ENCODE measurements at places on chromosomes 5 and 9.

DNA sequence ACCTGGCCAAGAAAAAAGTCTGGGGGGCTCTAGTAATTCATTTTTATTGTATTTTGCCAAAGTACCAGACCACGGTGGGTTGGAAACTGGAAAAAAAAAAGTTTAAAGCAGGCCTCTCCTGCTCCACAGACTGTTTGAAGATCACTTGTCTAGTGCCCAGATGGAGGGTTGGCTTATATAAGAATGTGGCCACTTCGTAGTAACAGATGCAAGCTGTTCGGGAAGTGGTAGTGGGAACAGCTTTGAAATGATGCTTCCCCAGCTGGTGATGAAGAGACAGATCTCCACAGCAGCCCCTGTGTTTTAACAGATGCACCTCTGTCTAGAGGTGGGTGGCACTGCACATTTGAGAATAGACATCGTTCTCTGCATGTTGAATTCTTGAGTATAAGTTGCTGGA lies 54.3 kb upstream of the DMRT3 start:
- DNase-seq, result no peak

- no peak for DNase-seq
Observed at GRCh38 chr5:74556006-74556405, 84.5 kb downstream of the ENC1 start.

DNA sequence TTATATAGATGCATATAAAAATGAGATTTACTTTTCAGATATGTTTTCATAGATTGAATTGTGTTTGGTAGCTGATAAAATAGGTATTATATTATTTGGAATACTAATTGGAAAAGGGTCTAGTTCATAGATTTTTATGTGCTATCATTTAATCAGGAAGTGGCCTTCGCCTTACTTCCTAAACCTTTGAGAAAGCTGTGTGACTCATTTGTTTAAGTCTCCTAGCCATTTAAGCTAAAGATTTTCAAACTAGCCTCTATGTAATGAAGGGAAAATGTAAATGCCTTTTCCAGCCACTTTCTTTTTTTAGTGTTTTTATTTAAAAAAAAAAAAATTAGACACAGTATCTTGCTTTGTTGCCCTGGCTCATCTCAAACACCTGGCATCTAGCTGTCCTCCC lies 97.5 kb downstream of the DMXL1 start:
- peak; percentile 3 for DNase-seq

DNA sequence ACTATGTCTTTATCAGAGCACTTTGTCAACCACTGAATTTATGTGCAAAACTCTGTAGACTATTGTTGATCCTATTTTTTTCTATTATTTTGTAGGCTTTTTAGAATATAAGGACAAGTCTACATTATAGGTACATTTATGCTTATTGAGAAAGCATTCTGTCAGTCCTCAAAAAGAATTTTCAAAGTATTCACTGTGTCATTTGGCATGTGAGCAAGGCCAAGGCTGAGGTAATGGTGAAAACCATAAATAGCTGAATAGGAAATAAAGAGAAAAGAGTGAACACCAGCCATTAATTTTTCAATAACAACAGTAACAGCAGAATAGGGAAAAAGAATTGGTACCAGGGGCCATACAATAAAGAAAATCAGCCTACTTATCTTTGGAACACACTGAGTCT lies 21.0 kb downstream of the SKIC3 start:
- DNase-seq, result no peak

DNA sequence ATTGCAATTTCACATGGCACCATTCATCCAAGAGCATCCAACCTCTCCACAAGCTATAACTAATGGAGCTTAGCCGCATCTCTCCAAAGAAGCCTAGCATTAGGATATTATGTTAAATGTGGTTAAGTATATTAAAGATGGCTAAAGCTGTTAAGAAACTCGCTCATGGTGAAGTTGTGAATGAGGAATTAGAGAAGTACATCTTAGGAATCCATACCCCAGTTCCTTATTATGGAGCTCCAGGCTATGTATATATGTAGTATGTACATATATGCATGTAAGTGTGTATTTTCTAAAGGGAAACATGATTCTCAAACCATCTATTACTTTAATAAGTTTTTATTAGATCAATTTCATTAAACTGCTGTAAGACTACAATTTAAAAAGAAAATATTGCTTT lies 26.4 kb downstream of the LURAP1L start:
- no peak for DNase-seq

GRCh38 chr5:12901696-12902095 lies 997.5 kb upstream of the CTNND2 start:
- no peak for DNase-seq

DNA sequence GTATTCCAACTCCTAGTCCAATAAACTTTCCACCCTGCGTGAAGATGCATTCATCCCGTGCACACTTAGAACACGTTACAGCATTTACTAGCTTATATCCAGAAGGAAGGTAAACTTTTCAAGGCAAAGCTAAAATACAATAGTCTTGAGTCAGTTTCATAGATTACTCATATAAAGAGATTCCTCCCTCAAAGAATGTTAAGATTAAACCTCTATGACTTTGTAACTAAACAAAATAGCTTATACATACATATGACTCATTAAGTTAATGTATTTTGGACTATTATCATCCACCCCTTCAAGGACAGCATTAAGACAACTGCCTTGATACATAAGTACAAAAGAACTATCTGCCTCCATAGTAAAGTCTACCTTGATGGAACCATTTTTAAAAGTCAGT lies 36.1 kb downstream of the TLE1 start:
- DNase-seq, result peak; percentile 70

DNA sequence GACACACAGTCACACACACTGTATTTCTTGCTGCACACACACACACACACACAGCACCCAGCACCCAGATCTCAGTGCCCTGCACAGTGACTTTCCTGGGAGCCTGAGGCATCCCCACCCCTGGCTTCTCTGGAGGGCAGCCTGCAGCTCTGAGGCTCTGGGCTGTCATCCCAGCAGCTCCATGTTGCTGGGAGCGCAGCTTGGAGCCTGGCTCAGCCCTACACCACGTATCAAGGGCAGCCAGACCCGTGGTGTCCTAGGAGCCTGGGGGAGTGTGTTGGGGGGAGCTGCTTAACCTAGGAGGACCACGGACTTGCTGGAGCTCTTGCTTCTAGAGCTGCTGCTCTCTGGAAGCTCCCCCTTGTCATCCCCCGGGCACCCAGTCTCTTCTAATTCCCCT lies 5.2 kb downstream of the IER5L start:
- peak; percentile 10 for DNase-seq

DNA sequence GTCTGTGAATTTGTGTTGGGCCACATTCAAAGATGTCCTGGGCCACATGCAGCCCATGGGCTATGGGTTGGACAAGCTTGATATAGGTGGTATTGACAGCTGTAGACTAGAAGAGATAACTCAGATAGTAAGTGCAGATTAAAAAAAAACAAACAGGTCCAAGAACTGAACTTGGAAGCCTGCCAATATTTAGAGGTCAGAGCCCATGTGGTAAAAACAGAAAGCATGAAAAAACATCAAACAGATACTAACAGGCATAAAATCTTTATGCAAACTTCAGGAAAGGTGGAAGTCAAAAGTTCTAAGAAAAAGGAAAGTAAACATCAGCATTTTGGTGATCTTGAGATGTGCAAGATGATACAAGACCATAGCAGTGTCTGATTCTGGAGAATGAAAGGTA lies 155.1 kb upstream of the NR4A3 start:
- no peak for DNase-seq

- peak; percentile 35 for DNase-seq
Observed at GRCh38 chr5:61332358-61332749, 296 bp downstream of the ZSWIM6 start.

GRCh38 chr9:105979290-105979689 lies 284.9 kb downstream of the TMEM38B start:
- no peak for DNase-seq

GRCh38 chr5:150557509-150557872 lies 49.6 kb downstream of the NDST1 start:
- no peak for DNase-seq

GRCh38 chr9:133979273-133979920 lies 12.7 kb downstream of the VAV2 start:
- DNase-seq, result peak; percentile 30

Measured in fibroblast of skin of right biceps (primary cell).